ENCODE measurements at places on chromosomes 4 and X. TPM values are rescaled to one million over a fixed set of nuclear protein-coding genes. Genes with fewer than 3 reads are reported as not detected.

The SSX2B gene
- total RNA-seq, result not detected

DNA sequence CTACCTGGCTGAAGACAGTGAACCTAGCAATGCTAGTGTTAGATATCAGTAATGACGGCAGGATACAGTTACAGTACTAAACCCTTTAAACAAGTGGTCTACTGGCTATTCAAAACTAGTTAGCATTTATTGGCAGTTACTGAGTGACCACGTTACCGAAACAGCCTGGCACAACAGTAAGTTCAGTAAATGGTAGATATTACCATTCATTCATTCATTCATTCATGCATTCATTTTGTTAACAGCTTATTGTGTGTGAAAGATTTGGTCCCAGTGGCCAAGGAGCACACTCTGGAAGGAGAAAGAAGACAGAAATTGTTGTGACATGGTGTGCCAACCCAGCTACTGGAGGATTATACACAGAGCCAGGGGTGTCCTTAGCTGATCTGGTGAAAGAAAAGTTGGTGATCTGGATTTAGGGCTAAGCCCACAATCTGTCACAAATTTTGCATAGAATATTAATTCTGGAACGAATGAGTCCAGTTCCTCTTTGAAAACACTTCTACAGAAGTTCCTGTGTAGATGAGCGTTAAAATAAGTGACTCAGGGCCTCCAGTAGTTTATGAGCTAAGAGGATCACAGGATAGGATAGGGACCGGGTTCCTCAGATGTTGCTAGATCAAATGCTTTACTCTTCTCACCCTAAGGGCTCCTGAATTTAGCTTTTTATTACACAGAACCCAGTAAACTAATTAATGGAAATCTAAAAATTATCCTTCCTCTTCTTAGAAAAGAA is 179.1 kb downstream of the CBR4 start:
- no peak for DNase-seq

The GUCY1B1 gene
- total RNA-seq, result 60.8 TPM

- DNase-seq, result no peak
Measured at GRCh38 chr4:30808276-30808675, 88.1 kb downstream of the PCDH7 start.

DNA sequence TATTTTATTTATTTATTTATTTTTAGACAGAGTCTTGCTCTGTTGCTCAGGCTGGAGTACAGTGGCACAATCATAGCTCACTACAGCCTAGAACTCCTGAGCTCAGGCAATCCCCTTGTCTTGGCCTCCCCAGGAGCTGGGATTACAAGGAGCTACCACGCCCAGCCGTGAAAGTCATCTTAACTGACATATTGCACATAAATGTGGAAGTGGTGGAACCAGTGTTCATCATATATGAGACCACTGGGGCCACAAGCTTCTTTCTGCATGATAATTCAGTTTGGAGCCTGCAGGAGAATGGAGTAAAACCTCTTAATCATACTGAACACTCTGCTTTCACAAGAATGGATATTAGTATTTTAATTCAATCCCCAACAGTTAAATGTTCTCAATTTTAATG is 12.5 kb upstream of the CTSO start:
- DNase-seq, result no peak

DNA sequence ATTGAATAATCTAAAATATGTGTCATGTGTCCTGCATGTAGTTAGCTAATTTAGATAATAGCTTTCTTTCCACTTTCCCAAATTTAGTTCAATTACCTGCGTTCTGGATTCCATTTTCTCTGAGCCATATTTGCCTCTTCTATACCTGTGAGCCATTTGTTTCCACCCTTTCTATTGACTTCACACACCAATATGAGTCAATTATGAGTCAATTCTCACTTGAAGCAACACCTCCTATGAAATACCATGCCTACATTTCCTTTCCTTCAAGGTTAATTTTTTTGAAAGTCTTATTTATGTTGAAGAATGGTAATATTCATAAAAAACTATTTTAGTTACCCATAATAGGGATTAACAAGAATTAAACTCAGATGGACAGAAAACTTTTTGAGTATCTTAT is 25.8 kb downstream of the NPY2R start:
- DNase-seq, result no peak

The SPANXN1 gene
- not detected for total RNA-seq

The VEGFD gene
- total RNA-seq, result not detected

The PDGFRA gene
- 74.7 TPM for total RNA-seq

GRCh38 chr4:7394681-7395451 is 39.9 kb downstream of the PSAPL1 start:
- no peak for DNase-seq

- DNase-seq, result no peak
Measured at GRCh38 chr4:148017801-148018200, 285.9 kb downstream of the ARHGAP10 start.

- no peak for DNase-seq
Measured at GRCh38 chrX:153610836-153611213, 11.9 kb upstream of the CCNQ start.

DNA sequence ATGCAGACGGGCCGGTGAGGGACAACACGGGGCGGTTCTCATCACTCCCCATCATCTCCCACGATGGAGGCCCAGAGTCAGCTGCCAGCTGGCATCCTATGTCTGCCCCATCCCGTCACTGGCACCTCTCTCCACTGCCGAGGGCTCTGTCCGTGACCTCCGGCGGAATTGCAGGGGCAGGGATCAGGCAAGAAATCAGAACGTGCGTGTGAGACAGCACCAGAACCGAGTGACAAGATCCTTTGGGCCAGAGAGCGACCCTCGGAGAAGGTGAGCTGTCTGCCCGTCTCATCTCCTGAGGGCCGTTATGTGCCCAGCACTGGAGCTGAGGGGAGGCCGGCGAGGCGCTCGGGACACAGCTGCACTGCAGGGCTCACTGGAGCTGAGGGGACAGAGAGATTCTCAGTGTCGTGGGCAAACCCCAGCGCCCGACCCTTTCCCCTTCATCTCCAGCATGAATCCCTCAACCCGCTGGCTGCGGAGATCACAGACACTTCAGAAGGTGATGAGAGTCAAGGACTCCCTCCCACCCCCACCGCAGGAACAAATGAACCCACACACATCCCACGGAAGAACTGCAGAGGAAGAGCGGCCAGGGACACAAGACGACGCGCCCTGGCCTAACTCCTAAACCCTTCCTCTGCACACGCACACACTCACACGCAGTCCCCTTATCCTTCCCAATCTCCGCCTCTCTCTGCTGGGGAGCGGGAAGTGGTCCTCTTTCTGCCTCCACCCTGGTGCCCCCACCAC is 128.7 kb downstream of the AFAP1 start:
- DNase-seq, result no peak

The KIAA1210 gene
- under 0.01 TPM for total RNA-seq

The SSX4B gene
- total RNA-seq, result not detected

DNA sequence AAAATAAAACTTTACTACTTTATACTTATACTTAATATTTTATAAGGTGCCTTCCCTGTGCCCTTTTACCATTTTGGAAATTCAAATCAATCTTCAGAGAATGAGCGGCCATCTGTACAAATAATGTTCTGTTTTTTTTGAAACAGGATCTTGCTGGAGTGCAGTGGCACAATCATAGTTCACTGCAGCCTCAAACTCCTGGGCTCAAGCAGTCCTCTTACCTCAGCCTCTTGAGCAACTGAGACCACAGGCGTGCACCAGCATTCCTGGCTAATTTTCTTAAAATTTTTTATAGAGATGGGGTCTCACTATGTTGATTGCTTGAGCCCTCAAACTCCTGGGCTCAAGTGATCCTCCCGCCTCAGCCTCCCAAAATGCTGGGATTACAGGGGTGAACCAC is 53.5 kb downstream of the FAM114A1 start:
- DNase-seq, result no peak

- no peak for DNase-seq
Measured at GRCh38 chr4:3037957-3038461, 36.3 kb downstream of the HTT-AS start.

DNA sequence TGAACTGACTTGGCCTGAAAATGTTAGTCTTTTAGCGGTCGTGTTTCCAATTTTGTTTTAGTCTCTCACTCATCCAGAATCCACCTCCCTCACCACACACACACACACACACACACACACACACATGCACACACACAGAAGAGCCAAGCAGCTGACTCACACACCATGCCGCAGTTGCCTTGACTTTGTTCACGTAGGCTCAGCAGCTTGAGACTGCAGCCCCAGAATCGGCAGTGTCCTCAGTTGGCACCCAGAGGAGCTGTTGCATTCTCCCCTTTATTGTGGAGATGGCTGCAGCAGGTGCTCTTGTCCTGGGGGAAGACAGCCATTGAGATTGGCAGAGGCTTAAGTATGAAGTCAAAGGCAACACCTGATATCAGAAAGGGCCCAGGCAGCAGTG is 20.9 kb upstream of the XPNPEP2 start:
- peak; percentile 22 for DNase-seq

DNA sequence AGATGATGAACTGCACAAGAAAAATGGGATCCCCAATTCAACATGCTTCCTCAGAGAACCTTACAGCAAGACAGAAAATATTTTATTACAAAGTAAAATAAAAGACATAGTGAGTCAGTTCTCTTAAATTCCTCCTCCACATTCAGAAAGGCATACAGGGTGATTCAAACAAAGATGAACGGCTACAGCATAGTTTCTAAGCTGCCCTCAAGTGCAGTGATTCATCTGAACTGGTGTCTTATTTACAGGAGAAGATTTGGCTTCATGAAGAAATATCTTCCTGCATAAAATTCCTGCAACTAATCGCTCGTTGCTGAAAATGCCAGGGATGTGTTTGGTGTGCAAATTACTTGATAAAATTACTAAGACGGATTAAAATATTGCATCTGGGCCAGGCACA is 103.6 kb downstream of the PRKX start:
- no peak for DNase-seq

DNA sequence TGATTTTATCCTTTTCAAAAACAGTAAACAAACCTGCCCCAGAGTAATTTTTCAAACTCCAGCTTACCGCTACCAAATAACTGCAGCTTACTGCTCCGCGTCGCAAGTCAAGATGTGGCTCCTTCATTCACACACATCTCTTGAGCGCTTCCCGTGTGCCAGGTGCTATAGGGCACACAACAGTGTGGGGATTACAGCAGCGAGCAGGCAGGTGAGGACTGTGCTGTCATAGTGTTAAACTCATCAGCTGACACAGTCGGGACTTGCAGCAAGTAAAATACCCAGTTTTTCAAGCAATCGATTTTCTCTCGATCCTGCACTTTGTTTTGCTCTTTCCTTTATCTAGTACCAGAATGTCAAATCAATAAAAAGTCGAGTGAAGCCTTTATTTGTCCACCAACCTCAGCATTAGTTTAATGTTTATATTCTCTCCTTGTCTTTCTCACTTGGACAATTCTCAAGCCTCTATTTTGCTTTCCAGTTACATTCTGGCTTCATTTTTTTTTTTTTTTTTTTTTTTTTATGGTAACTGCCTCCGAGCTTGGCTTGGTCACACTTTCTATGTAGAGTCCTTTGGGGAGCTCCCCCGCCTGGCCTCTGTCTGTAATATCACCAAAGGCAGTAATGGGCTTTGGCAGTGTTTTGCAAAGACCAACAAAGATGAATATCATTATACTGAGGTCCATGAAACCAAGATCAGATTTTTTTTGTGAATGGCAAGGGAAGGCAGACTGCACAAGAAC is 8.3 kb upstream of the ASB5 start:
- peak; percentile 12 for DNase-seq

GRCh38 chr4:4362991-4363697 is 23.8 kb upstream of the NSG1 start:
- no peak for DNase-seq

The PDCL2 gene
- total RNA-seq, result not detected

DNA sequence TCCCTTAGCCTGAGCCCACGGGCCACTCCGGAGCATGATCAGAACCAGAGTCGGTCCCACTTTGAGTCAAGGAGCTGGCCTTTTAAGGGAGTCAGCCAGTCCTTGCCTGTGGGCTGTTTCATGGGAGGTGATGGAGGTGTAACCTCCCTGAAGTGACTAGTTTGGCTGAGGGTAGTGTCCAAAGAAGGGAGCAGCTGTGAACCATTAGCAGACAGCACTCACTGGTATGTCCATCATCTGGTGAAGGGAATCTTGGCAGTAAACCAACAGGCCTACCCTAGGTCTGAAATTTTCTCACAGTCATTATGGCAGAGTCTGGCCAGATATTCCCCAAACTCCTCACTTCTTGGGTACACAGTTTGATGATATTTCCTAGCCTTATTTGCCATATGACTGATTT is 12.3 kb upstream of the REPS2 start:
- DNase-seq, result no peak

- no peak for DNase-seq
Measured at GRCh38 chr4:141599853-141600252, 36.5 kb upstream of the IL15 start.

- DNase-seq, result no peak
Measured at GRCh38 chr4:185524888-185525863, 10.1 kb downstream of the PDLIM3 start.

The DDX53 gene
- not detected for total RNA-seq

GRCh38 chr4:122212880-122213279 is 60.7 kb downstream of the BLTP1 start:
- DNase-seq, result no peak

- DNase-seq, result no peak
Measured at GRCh38 chrX:130909469-130910136, 6.6 kb upstream of the ENOX2 start.

The BRS3 gene
- not detected for total RNA-seq

DNA sequence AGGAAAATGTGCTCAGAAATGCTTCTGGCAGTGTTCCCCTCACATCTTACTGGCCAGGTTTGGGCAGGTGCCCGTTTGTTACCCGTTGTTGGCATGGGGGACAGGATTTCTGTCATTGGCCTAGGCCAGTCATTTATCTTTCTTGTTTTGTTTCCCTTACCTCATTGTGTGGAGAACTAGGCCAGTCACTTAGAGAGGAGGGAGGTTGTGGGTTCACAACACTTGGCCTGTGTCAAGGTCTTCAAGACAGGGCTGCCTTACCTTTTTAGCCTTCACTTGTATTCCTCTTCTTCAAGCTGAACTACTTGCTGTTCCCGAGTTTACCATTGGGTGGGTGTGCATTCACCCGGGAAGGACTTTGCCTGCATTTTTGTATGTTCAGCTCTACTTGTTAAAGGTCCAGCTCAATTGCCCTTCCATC is 17.7 kb downstream of the SNX25 start:
- no peak for DNase-seq

DNA sequence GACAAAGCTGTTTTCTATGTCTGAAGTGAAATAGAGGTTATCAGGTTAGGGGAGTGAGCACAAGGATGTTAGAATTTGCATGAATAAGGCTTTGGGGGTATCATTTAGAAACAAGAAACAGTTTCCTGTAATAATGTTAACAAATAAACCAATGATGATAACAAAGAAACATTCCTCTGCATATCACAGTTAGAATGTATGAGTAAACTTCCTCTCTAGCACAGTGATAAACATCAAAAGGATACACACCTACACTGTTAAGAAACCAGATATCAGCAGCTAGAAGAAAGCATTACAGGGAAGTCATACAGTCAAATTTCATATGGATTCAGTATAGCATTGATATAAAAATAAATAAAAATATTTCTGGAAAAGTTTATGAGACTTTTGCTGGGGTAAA is 340.0 kb upstream of the MAGEB16 start:
- no peak for DNase-seq

The MAGEB1 gene
- total RNA-seq, result not detected

DNA sequence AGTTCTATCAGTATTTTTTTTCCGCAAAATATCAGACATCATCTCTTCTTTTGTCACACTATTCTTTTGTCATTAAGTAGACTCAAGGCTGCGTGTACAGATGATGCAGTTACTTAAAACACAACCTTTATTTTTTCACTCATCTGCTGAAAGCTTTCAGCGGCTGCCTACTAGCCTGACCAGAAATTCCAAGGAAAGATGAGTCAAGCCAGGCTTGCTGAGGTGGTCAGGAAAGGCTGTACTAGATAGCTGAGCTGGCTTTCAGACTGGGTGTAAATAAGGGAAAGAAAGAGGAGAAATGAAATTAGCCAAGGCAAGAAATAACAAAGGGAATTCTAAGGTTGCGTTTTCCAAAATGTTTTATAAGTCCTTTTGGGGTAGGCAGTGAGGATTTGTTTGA is 17.9 kb downstream of the STK26 start:
- no peak for DNase-seq

All from occipital lobe (tissue), 3 donors.